HuH-7.5 (cell line): ENCODE measurements at places on chromosomes 7 and 10.

- no peak for DNase-seq
Measured at GRCh38 chr7:121069346-121070100, 81.0 kb downstream of the CPED1 start.

DNA sequence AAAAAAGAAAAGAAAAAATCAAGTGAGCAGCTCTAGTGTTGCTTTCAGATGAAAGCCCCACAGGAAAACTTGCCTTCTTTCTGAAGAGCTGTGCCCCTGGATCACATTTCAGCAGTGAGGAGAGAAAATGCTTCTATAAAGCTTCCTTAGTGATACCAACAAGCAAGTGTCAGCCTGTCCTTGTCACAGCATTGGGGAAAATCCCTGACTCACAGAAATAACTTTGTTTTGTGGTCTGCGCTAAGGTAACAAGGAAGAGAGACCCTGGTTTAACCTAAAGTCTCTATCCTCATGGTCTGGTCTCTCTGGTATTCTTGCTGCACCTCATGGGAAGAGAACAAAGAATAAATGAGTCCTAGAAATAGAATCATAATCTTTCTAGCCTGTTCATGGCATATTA is 885.2 kb upstream of the SORCS1 start:
- DNase-seq = no peak

DNA sequence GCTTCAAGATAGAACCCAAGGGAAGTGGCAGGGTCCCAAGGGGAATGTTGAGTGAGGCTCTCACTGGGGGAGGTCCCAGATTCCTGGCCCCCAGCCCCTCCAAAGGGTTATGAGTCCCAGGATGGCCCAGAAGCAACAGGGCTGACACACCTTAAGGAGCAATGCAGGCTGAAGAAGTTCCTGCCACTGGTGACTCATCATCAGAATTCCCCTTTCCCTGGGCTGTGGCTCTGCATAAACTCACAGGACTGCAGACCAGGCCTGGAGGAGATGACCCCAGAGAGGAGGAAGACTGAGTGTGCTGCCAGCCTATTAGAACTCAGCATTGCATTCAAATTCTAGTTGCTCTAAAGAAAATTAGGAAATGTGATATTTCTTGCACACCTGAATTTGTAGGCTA is 126.7 kb downstream of the DPP6 start:
- no peak for DNase-seq

DNA sequence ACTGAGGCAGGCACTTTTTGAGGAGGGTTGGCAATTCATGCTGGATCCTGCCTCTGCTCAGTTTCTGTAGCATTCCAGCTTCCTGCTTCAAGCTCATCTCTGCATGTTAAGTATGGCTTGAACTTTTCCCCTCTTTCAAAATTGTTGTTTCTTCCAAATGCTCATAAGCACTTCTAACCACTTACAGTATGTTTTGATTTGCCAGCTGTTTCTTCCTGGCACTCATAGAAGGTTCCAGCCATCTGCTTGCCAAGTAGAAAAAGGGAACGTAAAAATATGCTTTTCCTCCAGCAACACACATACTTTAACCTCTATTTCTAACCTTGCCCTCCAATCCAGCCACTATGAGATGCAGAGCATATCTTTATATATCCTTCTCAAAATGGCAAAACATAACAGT is 692.6 kb upstream of the COBL start:
- DNase-seq = no peak

DNA sequence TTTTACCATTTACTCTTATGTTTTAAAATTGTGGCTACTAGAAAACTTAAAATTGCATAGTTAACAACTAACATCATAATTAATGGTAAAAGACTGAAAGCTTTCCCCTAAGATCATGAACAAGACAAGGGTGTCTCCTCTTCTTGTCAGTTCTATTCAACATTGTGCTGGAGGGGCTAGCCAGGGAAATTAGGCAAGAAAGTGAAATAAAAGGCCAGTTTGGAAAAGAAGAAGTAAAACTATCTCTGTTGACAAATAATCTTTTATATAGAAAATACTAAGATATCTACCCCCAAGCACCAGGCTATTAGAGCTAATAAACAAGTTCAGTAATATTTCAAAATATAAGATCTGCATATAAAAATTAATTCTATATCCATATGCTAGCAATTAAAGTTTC is 46.9 kb upstream of the MXI1 start:
- no peak for DNase-seq

DNA sequence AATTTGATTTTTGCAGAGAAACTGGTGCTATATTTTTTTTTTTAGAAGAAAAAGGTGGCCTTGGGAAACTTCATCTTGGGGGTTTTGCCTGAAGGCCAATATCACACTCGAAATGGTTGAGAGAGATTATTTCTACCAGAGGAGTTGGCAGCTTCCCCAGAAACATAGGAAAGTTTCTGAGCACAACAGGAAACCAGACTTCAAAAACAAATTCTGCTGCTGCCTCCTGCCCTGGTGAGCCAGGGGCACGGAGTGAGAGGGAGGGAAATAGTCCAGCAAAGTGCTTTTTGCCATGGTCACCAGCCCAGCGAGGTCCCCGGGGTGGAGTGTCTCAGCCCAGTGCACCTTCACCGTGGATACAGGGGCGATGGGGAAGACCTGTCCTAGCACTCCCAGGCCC is 61.1 kb downstream of the FOXI2 start:
- no peak for DNase-seq

DNA sequence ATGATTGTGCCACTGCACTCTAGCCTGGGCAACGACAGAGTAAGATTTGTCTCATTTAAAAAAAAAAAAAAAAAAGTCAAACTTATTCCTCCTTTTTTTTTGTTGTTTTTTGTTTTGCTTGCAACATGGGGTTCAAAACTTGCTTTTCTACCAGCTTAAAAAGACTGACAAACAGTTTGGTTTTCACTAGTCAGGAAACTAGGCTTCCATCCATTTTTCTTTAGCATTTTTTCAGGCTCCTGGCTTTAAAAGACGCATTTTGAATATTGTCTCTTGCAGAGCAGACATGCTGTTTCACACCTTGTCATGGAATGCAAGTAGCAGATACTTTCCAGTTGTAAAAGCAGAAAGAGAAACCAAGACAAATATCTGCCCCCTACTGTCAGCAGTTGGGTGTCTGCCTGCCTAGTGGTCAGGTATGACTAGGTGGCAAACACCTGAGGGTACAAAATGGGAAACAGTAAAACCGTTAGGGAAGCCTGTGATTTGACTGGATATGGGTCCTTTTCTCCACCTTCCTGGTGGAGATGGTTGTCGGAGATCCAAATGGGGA is 139.9 kb downstream of the CCDC71L start:
- DNase-seq = no peak

- no peak for DNase-seq
Measured at GRCh38 chr10:79248341-79249185, 98.7 kb upstream of the PPIF start.

GRCh38 chr7:25891591-25891990 is 260.4 kb upstream of the NFE2L3 start:
- no peak for DNase-seq

DNA sequence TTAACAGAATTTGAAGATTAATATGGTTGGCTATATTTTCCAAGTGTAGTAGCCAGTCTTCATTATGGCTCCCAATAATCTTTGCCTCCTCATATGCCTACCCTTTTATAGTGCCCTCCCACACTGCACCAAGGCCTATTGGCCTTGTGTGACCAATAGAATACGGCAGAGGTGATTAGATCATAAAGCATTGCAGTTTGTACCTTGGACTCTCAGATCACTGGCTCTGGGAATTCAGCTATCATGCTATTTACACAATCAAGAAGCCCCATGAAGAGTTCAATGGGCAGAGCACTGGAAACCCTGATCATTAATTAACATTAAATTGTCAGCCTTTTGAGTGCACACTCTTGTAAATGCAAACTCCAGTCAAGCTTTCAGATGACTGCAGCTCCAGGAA is 154.5 kb upstream of the MAGI2 start:
- peak; percentile 13 for DNase-seq

- no peak for DNase-seq
Measured at GRCh38 chr10:25901199-25901598, 32.8 kb upstream of the MYO3A start.

DNA sequence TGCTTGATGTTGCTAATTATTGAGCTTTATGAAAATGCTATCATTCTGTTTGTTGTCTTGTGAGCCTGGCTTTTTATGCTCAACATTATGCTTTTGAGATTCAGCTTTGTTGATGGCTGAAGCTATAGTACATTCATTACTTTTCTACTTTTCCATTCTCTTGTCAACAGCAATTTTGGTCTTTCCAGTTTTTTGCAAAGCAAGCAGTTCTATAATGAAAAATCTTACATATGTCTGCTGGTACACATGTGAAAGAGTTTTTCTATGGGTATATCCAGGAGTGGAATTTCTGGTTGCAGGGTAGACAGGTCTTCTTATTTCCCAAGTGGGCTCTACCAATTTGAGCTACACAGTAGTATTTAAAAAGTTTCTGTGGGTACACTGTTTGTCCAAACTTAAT is 36.8 kb downstream of the SLC35B4 start:
- DNase-seq = no peak

DNA sequence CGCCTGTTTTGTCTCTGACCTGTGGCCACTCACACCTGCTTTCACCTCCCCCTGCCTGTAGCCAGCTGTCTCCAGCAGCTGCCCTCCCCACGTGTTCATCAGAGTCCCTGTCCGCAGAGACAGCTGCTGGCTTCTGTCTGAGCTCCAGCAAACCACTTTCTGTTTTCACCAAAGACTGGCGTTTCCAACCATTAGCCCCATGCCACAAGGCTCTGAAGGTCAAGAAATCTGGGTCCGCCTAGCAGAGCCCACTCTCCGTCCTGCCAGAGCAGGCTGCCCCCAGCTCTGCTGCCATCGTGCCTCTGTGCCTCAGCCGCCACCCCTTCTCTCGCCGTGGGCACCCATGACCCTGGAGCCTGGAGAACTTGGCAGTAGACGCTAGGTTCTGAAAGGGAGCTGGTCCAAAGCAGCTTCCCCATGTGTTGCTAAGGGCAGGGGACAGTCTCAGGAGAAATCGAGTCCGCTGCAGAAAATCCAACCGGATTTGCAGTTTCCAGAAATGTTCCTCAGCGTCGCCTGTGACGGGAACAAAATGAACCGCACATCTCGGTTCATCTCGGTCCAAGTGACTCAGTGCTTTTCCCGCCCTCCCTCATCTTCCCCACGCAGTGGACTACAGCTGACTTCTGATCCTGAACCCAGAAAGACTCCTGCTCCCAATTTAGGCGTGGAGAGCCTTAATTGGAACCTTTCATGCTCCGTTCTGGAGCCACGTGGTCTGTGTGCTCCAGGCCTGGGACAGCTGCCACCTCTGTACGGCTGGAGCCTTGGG is 28.0 kb downstream of the TMEM120A start:
- no peak for DNase-seq

DNA sequence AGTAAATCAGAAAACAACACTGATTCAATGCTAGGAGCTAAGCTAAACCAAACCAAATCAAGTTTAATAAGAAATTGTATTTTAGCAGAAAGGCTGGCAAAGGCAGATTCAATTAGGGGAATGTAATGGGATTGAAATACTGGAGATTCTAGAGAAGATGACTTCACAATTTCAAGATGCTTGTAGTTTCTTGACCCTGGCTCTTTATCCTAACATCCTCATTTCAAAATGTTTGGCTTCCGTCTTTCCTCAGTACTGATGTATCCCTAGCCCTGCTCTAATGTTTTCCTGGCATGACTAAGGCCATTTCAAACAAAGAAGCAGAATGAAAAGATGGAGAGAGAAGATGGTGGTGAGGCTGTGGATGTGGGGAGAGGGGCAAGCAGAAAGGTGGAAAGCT is 2.7 kb upstream of the JCAD start:
- DNase-seq = no peak

GRCh38 chr7:16770657-16771329 is 17.2 kb downstream of the TSPAN13 start:
- DNase-seq = no peak

GRCh38 chr10:35150308-35150707 is 23.7 kb downstream of the CREM start:
- DNase-seq = no peak
